ENCODE measurements at places on chromosomes 12 and 14. TPM values are rescaled to one million over a fixed set of nuclear protein-coding genes. Genes with fewer than 3 reads are reported as not detected.
A peak's percentile ranks its signal among the peaks of the same experiment; 100 is the strongest.

Gene TOMM20L
- total RNA-seq = not detected

Gene ALG10
- total RNA-seq = 3.9 TPM

DNA sequence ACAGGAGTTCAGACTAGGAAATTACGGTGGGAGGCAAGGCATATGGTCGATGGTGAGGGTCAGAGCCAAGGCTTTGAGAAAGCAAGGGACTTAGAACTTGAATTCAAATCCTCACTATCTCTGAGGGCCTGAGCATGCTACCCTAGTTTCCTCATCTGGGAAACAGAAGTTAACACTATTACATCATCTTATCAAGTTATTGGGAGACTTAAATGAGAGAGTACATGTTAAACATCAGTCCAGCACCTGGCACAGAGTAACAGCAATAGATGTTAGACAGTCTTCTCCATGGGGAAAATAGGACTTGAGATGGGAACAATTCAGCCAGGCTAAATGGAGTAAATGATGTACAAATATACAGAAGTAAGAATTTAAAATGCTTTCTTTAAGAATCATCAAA, 38.5 kb downstream of the SLC38A1 start:
- DNase-seq = no peak

GRCh38 chr12:4015225-4016091, 142.3 kb upstream of the PARP11 start:
- no peak for DNase-seq

GRCh38 chr12:54221402-54221984, 32.7 kb upstream of the SMUG1 start:
- DNase-seq = no peak

DNA sequence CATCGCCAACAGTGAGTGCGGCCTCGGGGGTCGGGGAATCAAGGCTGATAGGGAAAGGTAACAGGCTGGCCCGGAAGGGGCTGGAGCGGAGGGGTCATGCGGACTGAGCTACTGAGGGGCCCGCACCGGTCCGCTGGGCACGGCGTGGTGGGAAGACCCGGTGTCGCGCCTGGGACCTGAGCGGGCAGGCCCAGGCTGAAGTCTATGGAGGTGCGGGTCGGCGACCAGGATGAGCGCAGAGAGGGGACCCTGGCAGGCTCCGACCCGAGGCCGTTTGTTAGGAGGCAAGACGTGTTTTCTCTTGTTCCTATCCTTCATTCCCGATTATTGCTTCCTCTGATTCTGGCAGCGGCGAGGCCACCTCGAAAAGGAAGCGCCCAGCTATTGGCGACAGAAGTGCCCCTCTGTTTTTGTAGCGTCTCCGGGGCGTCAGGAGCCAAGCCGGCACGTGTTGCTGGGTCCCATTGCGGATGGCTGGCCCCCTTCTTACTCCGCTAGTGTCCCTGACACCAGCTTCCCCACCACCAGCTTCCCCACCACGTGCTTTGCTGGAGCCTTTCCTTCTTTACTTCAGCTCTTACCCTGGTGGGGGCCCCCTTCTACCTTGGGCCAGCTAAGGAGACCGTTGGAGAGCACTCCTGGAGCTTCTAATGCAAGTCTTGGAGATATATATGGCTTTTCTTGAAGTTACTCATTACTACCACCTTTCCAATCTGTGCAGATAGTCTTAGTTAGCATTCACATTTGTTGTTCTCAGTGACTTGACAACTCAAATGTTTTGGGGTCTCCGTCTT, 653 bp downstream of the PA2G4 start:
- no peak for DNase-seq

Gene BEST3
- total RNA-seq = 0.80 TPM

Gene DEGS2
- total RNA-seq = not detected

- no peak for DNase-seq
Measured at GRCh38 chr12:2341051-2341751, 288.4 kb downstream of the CACNA1C start.

- DNase-seq = no peak
Measured at GRCh38 chr12:31578632-31579031, 12.3 kb downstream of the DENND5B start.

Gene TROAP
- total RNA-seq = 0.66 TPM

Gene CPNE6
- not detected for total RNA-seq

DNA sequence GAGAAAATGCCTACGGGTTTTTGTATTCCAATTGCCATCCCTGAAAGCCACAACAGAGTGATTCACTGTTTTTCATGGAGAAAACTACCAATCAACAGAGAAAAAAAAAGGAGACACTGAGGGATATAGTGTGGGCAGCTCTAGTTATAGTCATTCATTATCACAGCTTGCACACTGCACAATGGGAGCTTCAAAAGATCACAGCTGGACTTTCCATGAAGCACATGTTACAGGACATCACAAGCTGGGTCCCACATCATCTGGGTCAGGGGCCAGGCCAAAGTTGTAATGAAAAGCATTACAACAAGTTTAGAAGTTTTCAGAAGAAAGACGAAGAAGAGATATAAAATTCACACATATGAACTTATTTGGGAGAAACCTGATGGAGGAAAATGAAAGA, 41.5 kb downstream of the RERG start:
- peak; percentile 28 for DNase-seq

DNA sequence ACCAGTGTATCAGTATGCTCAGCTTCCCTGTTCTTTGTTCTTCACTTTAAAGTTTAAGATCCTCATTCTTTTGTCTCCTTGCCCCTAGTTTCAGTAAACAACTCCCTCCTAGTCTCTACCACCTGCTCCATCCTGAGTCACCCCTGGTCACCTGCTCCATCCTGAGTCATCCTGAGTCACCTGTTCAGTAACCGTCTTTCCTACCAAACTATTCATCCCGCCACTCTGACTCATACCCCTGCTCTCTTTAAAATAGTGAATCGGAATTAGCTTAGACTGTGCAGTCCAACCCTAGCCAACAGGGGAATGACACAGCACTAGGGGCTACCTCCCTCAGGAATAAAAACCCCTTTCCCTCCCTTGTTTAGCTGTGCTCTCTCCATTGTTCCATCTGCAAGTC, 888.1 kb upstream of the MDGA2 start:
- no peak for DNase-seq

Gene GON7
- 19.0 TPM for total RNA-seq

Gene IAPP
- total RNA-seq = not detected

Gene MYH6
- total RNA-seq = 1,823 TPM

GRCh38 chr12:76504606-76505005, 55.0 kb downstream of the OSBPL8 start:
- no peak for DNase-seq
